ENCODE measurements at places on chromosomes 1 and 21.

- peak; percentile 23 for DNase-seq
Measured at GRCh38 chr1:112247961-112248360, 148.1 kb upstream of the CTTNBP2NL start.

- peak; percentile 53 for DNase-seq
Measured at GRCh38 chr1:55378582-55378981, 163.4 kb upstream of the USP24 start.

- DNase-seq, result peak; percentile 72
Measured at GRCh38 chr1:94045465-94046056, 75.4 kb downstream of the ABCA4 start.

- no peak for DNase-seq
Measured at GRCh38 chr1:21926814-21927532, 10.1 kb downstream of the HSPG2 start.

DNA sequence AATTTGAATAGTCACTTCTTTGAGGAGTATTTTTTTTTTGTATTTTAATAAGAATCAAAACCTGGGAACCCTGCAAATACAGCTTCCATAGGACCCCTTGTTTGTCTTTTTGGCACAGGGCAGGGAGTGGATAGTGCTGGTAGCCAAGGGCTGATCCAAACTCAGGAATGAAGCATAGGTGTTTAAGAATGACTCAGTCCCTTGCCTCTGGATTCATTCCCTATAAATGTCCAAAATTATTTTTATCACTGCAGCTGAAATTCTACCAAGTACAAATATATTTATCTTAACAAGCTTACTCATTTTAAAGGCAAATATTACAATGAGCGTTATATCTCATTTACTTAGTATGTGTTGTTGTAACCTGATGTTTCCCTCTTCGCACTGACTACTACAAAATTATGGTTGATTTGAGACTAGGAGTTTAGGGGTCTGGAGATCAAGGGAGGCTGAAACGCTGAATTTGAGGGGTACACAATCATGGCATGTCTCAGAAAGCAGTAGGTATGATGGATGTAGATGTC, 278.6 kb upstream of the LYPLAL1 start:
- DNase-seq, result no peak

DNA sequence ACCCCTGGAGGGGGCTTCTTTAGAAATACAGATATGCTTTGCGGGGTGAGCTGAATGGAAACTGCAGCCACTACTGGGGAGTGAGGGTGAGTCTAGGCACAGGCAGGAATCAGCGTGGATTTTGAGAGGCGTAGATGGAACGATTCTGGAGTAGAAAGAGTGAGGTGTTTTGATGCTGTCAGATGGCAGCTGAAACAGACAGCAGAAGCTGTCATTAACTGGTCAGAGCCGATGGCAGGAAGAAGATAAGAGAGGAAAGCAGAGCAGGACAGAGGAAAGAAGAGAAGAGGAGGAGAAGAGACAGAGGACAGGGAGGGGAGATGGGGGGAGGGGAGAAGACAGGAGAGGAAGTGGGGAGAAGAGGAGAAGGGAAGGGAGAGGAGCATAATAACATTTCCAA, 138.5 kb downstream of the LRIG2 start:
- DNase-seq, result no peak

GRCh38 chr1:41365320-41365633, 4.0 kb downstream of the FOXO6 start:
- DNase-seq, result no peak

GRCh38 chr1:1116701-1117468, 996 bp upstream of the C1orf159 start:
- no peak for DNase-seq

DNA sequence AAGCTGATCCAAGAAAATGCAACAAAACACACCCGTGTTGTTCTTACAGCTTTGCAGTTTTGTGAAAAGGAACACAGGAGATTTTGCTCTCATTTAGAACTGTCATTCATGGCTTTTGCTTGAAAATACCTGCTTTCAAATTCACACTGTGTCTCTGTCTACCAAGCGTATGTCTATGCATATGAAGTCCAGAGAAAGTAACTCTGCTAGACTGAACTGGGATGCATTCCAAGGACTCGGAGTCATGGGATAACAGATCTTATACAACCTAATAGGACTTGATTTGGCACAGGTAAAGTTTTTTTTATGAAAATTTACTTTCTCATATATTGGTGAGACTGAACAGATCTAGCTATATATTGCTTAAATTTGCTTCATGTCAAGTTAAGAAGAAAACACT, 102.4 kb downstream of the PTGER3 start:
- DNase-seq, result no peak

- no peak for DNase-seq
Measured at GRCh38 chr21:34924771-34925419, 124.2 kb downstream of the RUNX1 start.

DNA sequence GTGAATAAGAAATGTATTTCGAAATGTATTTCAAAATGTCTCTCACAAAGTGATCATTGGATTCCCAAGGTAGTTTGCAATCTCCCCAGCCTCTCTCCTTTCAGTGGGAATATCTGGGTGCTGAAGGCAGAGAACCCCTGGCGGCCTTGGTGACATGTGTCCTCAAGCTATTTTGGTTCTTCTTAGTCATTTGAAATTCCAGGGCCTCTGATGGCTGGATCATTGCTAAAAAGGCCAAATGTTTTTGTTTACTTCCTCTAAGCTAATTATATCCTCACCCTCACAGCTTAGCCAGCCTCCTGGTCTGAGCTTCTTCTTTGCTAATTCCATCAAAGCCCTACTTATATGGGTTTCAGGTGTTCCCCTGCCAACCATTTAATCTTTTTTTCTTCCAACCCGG, 71.2 kb downstream of the LRRC40 start:
- DNase-seq, result peak; percentile 45

DNA sequence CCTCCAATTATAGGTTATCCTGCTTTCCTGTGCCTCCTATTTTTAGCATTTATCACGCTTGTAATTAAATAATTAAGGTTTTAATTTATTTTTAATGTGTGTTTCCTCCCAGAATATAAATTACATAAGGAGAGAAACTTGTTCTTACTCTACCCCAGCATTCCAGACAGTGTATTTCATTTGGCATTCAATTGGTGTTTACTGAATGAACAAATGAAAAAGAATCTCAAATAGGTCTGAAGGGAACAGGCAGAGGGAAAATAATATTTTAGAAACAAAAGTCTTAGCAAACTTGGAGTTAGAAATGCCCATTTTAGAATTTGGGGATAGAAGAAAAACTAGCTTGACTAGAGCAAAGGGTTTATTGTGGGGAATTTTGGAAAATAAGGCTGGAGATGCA, 9.9 kb upstream of the RSRP1 start:
- no peak for DNase-seq

- DNase-seq, result no peak
Measured at GRCh38 chr1:208219659-208220282, 24.4 kb downstream of the PLXNA2 start.

DNA sequence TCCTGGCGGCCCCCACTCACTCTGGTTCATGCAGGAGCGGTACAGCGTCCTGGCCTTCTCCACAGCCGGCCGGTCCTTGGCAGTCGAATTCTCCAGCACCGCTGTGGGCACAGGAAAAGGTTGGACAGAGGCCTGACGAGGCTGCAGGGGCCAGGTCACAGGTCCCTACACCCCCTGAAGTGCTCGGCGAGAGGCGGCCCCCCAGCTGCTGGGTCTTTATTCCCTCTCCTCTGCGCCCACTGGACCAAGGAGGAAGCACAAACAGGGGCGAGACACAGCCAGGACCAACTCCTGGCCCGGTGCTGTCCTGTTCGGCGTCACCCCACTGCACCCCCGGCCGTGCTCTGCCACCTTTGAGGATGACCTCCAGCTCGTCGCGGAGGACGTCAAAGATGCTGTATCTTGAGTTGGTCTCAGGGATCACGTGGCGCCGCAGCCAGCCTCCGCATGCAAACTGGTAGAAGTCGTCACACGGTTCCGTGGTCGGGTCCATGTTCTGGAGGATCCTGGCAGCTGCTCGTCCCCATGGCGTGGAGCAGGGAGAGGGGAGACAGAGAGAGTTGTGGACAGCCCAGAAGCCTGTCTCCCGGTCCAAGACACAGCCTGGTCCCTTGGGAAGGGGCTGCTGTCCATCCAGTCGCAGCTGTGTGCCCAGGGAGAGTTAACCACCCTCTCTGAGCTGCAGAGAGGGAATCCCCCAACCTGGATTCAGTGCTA, 22.9 kb downstream of the PRXL2B start:
- peak; percentile 19 for DNase-seq

DNA sequence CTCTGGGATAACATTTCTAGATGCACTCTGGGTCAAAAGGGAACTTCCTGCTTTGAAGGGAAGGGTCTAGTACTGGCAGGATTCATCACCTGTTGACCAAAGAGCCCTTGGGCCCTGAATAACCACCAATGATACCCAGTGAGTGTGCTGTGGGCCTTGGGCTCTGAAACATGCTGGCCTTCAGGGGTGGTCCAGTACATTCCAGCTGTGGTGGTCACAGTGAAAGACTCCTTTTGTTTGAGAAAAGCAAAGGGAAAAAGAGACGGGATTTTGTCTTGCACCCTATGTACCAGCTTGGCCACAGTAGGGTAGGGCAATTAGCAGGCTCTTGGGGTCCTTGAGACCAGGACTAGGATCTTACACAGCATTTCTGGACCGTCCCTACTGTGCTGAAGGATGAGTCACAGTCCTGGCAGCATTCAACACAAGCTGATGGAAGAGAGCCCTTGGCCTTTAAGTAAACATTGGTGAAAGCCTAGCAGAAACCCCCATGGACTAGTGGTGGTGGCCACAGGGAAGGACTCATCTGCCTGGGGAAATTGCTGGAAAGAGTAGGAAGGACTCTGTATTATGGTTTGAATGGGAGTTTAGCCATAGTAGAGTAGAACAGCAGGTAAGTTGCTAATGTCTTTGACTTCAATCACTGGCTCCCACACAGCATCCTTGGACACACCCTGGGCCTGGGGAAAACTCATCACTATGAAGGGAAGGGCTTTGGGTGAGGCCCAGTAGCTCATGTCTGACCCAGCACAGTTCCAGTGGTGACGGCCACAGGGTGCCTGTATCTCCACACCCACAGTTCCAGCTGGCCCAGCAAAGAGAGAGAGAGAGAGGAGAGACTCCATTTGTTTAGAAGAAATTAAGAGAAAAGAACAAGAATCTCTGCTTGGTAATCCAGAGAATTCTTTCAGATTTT, 87.5 kb downstream of the COL24A1 start:
- DNase-seq, result no peak

GRCh38 chr1:29238620-29239002, 2.3 kb downstream of the PTPRU start:
- no peak for DNase-seq

DNA sequence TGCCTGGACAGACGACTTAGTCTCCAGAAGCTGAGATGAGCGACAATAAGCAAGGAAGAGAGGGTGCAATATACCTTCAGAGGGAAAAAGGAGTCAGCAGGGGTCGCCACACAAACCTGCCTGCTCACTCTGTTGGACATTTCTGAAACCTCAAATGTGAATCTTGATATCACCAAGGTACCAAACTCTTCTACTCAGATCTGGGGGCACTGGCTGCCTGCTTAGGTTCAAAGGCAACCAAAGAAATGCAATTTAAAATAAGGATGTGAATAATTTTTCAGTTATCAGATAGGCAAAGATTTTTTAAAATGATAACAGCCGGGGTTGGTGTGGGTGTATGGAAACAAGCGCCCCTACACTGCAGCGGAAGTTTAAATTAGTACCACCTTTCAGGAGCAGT, 164.2 kb downstream of the HIVEP3 start:
- no peak for DNase-seq

GRCh38 chr1:4044967-4045366, 144.9 kb upstream of the C1orf174 start:
- no peak for DNase-seq

DNA sequence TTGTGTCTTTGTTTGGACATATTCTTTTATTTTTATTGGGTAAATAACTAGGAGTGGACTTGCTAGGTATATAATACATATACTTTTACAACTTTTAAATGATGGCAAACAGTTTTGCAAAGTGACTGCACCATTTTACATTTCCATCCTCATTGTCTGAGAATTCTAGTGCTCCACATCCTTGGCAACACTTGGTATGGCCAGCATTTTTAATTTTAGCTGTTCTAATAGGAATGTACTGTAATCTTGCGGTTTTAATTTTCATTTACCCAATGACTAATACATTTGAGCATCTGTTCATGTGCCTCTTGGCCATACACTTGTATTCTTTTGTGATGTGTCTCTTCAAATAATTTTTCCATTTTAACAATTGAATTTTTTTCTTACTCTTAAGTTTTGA, 37.0 kb upstream of the ATP6V1G3 start:
- DNase-seq, result no peak

DNA sequence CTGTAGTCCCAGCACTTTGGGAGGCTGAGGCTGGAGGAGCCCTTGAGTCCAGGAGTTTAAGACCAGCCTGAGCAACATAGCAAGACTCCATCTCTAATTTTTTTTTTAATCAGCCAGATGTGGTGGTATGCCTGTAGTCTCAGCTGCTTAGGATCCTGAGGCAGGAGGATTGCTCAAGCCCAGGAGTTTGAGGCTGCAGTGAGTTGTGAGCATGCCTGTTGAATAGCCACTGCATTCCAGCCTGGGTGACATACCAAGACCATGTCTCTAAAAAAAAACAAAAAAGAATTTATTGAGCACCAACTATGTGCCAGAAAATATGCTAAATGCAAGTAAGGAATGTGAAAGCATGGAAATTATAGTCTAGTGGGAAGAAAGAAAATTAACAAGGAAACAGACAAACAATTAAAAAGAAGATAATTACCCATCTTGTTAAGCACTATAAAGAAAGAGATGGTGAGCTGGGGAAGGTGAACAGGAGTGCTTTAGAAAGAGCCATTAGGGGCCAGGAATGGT, 104.0 kb upstream of the ZNF678 start:
- no peak for DNase-seq

- DNase-seq, result no peak
Measured at GRCh38 chr1:167092653-167093052, 1.2 kb upstream of the STYXL2 start.

- DNase-seq, result no peak
Measured at GRCh38 chr1:156994277-156994676, 51.3 kb downstream of the ARHGEF11 start.

- no peak for DNase-seq
Measured at GRCh38 chr1:91015794-91016550, 5.9 kb downstream of the ZNF644 start.
